Right ventricle myocardium inferior (tissue), 1 donor: ENCODE measurements at places on chromosomes 2 and 18. TPM values are rescaled to one million over a fixed set of nuclear protein-coding genes. Genes with fewer than 3 reads are reported as not detected.

SERPINB13 gene
- total RNA-seq = not detected

KLHL41 gene
- 159 TPM for total RNA-seq

LHCGR gene
- 0.11 TPM for total RNA-seq

CNTNAP5 gene
- total RNA-seq = not detected

DPP4 gene
- 5.4 TPM for total RNA-seq

RALB gene
- 52.0 TPM for total RNA-seq
